ENCODE measurements at places on chromosomes 13 and 19.
A peak's percentile ranks its signal among the peaks of the same experiment; 100 is the strongest.

DNA sequence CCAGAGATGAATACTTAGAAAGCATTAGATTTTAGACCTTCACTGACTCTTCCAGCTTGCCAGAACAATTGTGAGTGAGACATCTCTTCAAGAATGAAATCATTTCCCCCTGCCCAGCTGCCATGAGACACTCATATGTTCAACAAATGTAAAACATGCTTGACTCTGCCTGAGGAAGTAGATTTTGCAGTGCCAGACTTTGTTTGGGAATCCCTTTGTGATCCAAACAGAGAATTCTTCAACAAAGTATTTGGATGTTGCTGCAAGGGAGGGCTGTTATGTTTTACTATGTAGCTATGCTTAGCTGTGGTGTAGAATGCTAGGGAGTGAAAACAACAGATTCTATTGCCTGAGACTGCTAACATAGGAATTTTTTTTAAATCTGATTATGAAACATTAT is 416.4 kb downstream of the DCT start:
- no peak for DNase-seq

GRCh38 chr19:33906578-33907335 is 110.1 kb downstream of the KCTD15 start:
- DNase-seq, result no peak

GRCh38 chr13:98653463-98653985 is 76.6 kb upstream of the STK24 start:
- peak; percentile 10 for DNase-seq

- no peak for DNase-seq
Measured at GRCh38 chr19:3171894-3172672, 6.5 kb upstream of the S1PR4 start.

DNA sequence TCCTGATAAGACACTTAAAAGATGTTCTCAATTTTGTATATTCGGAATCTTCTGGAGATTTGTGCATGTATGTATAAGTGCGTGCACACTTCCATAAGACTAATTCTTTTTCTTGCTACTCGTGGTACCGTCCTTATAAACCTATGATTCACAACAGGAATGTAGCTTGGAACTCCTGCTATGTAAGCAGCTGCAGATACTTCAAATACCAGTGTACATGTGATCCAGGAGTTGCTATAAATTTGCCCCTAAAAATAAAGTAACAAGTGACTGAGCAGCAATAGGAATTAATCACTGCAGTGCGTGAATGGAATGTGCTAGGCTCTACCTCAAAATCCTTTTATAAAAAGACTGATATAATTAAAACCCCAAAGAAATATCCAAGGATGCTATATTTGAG is 214.9 kb downstream of the KLF5 start:
- DNase-seq, result no peak

GRCh38 chr19:38663957-38664502 is 16.6 kb downstream of the ACTN4 start:
- no peak for DNase-seq

GRCh38 chr13:95698047-95698749 is 21.3 kb downstream of the DNAJC3 start:
- DNase-seq, result no peak

- DNase-seq, result no peak
Measured at GRCh38 chr13:58207501-58207900, 576.0 kb downstream of the PCDH17 start.

DNA sequence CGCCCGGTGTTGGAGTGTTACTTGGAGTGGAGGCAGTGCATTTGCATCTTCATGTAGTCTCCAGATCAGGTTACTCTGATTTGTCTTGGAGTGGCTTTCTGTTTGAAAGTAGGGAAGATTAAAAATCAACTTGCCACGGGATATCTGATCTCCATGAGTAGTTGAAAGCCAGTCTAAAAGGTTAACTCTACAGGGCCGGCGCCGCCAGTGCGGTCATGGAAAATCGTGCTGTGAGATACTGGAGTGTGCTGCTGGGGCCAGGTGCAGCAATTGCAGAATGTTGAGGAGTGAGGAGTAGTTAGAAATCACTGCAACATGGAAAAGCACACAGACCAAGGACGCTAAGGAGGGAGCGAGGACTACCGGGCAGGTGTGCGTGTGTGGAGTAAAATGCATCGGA is 175.0 kb downstream of the STK24 start:
- no peak for DNase-seq

DNA sequence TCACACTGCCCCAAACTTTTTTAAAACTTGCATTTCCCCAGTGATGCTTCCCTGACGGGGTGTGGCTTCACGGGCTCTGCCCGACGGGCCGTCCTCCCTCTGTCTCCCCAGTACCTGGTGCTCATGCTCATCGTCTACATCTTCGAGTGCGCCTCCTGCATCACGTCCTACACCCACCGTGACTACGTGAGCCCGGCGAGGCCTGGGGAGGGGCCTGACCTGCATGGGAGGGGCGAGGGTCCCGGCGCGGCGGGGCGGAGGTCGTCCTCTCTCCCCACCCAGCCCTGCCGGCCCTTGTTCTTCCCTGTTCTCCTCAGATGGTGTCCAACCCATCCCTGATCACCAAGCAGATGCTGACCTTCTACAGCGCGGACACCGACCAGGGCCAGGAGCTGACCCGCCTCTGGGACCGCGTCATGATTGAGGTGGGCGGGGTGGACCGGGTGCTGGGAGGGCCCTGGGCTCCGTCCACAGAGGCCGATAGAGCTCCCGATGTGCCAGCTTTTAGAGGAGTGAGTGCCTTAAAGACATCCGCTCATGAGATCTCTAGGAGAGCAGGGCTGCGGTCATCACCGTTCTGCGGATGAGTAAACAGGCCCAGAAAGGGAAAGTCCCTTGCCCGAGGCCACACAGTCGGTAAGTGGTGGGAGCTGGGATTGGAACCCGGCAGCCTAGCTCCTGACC is 6.9 kb downstream of the UPK1A start:
- no peak for DNase-seq

GRCh38 chr13:44195245-44195644 is 178.4 kb upstream of the SERP2 start:
- no peak for DNase-seq

GRCh38 chr19:45074744-45075300 is 1.5 kb downstream of the ZNF296 start:
- DNase-seq, result no peak

GRCh38 chr19:30562981-30563380 is 190.8 kb downstream of the ZNF536 start:
- no peak for DNase-seq

Data from esophagus squamous epithelium (tissue), 5 donors.